Fibroblast of mammary gland (primary cell): ENCODE measurements at places on chromosomes 11 and 22.

GRCh38 chr11:65439331-65440181, 17.0 kb downstream of the NEAT1 start:
- peak; percentile 56 for DNase-seq

GRCh38 chr11:57303280-57303989, 21.3 kb downstream of the TNKS1BP1 start:
- DNase-seq: no peak

GRCh38 chr11:133573081-133573480, 40.8 kb upstream of the OPCML start:
- DNase-seq: no peak

DNA sequence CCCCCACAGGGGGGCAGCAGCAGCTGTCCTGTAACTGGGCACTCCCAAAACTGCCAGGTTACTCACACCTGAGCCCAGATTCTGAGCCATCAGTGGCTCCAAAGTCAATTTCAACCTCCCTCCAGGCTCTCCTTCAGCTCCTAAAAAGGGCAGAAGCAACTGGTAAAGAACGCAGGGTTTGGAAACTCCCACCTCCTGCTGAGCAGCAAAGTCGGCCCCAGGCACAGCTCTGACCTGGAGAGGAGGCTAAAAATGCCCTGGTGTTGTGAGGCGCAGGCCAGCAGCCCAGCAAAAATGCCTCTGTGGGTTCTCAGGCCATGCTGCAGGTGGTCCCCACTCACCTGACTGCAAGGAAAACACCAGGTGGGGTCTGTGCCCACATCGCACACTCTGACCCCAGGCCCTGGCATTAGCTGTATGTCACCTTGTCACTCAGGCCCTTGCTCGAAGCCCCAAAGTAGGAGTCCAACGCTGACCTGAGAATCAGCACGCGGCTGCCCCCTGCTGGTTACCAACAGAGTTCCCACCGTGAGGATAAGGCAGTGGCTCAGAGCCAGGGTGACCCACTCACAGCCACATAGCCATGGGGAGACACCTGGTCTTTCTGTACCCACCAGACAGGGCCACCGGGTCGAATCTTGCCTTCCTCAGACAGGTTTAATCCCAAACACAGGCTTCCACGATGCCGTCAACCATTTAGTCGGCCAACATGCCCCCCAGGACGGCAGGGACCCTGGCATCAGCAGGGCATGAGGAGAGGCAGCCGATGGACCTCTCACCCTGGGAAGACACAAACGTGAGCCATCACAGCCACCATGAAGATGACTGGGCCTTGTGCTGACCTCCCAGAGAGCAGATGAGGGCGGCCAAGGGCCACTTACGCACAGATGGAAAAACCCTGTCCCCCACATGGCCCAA, 11.1 kb downstream of the POLR3H start:
- DNase-seq: peak; percentile 70

DNA sequence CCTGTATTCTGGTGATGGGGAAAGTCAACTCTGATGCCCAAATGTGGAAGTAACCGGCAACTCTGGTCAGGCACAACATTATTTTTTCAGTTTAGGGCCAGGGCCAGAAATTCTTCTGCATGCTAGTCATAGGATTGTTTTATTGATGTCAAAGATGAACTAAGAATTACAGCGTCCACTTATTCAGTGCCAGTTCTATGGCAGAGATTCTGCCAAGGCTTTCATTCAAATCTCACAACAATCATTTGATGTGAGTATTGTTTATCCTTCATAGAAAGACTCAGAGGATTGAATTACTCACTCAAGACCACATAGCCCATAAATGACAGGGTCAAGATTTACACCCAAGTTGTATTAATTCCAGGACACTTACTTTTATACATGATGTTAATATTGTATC, 87.7 kb downstream of the TMPRSS5 start:
- peak; percentile 25 for DNase-seq

DNA sequence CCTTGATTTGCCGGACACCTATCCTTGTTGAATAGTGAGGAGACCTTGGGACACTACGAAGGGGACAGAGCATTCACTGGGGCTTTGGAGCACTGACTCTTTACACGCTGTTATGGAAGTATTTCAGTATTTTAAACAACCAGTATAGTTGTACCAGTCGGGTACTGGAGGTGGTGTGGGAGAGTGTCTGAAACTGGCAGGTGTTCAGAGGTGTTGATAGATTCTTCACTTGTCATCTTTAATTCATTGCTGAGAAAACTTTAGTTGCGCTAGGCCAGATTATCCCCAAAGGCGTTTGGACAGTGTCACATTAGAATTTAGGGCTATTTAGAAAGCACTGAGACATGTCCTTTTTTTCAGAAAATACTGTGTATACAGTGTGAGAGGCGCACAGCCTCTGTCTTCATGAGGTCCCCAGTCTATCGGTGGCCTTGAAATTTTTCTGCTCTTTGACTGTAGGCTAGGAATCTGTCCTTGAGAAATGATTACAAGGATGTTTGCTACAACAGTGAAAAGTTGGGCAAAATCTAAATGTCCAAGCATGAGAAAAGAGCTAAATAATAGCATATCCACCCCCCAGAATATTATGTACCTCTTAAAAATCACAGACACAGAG, 69.7 kb downstream of the TEAD1 start:
- no peak for DNase-seq

GRCh38 chr11:1873048-1873812, 18.5 kb downstream of the PRR33 start:
- peak; percentile 70 for DNase-seq

GRCh38 chr22:50732681-50733080, 5.3 kb upstream of the ACR start:
- no peak for DNase-seq

- peak; percentile 69 for DNase-seq
Observed at GRCh38 chr11:66068154-66068821, 1.8 kb upstream of the PACS1 start.

- no peak for DNase-seq
Observed at GRCh38 chr11:31764766-31765165, 46.4 kb downstream of the PAX6 start.
